Activated CD4-positive, alpha-beta memory T cell treated with anti-CD3 and anti-CD28 coated beads, Interleukin-2, amount 10 ng/mL, durations not matched to agents 7 days and 5 days (primary cell): ENCODE measurements at places on chromosomes 16 and 17.

DNA sequence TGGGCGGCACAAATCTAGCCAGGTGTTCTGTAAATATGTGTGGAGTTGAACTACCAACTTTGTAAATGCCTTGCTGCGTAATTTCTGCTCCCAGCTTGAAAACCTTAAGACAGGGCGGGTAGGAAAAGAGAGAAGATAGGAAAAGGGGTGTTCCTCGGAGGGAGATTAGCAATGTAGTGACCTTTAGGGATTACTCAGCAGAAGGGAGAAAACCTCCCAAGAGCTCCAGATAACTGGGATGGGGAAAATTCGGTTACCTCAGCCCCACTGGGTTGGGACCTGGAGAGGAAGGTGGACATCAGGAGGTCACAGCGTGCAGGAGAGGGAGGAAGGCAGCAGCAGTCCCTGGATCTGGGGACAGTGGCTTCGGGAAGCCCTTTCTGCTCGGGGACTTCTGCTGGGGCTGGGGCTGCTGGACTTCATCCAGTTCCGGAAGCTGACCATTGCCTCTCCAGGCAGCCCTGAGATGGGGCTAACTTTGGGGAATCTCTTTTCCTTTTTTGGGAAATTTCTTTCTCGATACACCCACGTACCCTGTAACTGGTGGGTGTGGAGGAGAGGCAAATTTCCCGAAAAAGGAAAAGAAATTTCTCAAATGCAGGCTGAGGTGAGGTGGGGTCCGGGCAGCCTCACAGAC is 39.2 kb downstream of the MPRIP start:
- DNase-seq = no peak

GRCh38 chr16:5065813-5066212 is at the start of gene C16orf89:
Gene C16orf89, minus strand, starts transcription at chr16:5065956. Its CDS starts 48 bp downstream, at chr16:5065908.
- DNase-seq = no peak

- no peak for DNase-seq
These were observed 175.2 kb downstream of the CPPED1 start for GRCh38 chr16:12628536-12628935.

- no peak for DNase-seq
These were observed 59.2 kb downstream of the B9D1 start for GRCh38 chr17:19303367-19303776.

GRCh38 chr16:13864689-13865088 is 55.3 kb upstream of the ERCC4 start:
- no peak for DNase-seq

- peak; percentile 57 for DNase-seq
These were observed 17.1 kb downstream of the SPIRE2 start for GRCh38 chr16:89845417-89845816.

DNA sequence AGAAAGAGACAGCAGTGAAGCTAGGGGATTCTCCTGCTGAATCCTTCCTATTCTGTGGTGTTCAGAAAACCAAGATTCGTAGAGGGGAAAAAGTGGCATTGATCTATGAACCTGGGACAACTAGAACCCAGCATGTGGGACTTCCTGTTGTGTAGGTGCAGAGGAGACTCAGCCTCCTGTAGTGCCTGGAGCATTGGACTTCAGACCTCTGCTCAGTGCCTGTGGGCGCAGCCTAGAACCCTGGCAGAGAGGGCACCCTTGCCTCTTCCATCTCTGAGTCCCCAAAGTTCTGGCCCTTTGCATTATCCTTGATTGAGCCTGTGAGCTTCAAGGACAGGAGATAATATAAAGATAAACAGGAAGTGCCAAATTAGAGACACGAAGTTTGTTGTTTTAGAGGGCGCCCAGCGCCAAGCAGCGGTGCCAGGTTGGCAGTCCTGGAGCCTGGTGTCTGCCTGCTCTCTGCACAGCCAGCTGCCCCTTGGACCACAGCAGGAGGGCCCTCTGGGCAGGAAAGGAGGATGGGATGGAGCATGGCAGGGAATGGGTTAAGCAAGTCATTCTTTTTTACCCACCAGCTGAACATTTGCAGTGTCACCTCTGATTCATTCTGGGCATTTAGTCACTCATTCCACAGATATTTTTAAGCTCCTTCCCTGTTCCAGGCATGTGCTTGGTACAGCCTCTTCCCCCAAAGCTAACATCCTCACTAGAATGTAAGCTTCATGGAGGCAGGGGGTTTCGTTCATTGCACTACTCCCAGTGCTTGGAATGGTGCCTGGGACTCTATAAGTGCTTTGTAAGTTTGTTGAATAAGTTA is 11.9 kb upstream of the SP6 start:
- DNase-seq = no peak

DNA sequence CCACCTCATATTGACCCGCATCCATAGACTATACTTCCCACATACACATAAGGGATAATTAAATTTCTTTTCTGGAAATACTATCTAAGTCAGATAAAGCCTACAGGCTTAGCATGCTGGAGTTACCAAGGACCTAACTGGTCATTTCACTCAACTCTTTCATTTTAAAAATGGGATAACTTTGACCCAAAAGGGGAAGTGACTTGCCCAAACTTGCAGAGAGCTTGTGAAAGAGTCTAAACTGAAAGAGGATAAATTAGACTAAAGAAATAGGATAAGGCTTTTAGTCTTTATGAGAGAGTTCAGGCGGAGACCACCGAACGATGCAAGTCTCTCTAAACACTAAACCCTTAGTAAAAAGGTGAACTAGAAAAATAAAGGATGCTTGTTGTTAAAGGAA is 3.9 kb upstream of the KRT33A start:
- DNase-seq = no peak

- no peak for DNase-seq
These were observed 843 bp downstream of the ZNF174 start for GRCh38 chr16:3401719-3402397.

DNA sequence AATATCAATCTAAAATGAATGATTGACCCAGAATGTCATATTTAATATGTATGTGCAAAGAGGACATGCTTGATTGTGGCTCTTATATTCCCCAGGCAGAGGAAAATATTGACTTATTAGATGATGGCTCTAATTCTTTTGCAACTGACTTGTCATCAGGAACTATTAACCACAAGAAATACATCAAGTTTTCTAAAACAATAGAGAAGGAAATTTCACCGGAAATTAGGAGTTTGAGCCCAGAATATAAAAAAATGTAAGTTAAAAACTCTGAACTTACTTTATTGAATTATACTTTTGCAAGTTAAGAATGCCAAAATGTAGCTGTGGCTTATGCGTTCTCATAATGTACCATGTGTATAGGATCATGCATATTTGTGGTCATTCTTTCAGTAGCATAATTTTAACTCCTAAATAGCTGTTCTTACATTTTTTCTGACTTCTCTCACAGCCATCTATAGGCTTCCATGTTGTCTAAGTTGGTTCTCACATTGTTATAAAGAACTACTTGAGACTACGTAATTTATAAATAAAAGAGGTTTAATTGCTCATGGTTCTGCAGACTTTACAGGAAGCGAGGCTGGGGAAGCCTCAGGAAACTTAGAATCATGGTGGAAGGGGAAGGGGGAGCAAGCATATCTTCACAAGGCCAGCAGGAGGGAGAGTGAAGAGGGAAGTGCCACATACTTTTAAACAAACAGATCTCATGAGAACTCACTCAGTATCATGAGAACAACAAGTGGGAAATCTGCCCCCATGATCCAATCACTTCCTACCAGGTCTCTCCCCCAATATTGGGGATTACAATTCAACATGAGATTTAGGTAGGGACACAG is 11.6 kb downstream of the EFCAB13 start:
- no peak for DNase-seq

- no peak for DNase-seq
These were observed 5.3 kb upstream of the COL1A1 start for GRCh38 chr17:50206604-50207293.

DNA sequence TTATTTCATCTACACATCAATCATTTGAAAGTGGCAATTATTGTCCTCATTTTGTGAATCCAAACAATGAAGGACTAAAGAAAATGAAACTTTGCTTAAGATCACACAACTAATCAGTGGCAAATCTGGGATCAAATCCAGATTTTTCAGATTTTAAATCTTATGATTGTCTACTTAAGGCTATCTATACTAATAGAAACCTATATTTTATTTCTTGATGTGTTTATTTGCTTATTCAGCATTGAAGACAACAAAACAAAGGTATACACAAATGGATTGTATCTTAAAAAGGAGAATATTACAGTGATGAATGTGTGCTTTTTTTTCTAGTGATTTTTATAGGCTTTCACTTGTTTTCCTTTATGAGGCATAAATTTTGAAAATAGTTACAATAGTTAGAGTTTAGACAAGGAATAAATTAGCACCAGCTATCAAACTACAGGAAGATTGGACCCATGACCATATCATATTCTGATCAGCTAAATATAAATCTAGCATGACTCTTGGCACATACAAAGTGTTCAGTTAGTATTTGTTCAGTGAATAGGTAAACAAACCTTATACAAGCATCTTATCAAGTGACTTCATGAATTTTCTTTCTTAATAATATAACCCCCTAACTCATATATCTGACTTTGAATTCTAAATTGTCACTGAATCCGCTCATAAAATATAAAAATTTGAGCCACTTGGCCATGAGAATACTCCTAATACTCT is 20.5 kb downstream of the VMP1 start:
- no peak for DNase-seq

- DNase-seq = peak; percentile 46
These were observed 22.4 kb upstream of the DYNLRB2 start for GRCh38 chr16:80518436-80518835.

DNA sequence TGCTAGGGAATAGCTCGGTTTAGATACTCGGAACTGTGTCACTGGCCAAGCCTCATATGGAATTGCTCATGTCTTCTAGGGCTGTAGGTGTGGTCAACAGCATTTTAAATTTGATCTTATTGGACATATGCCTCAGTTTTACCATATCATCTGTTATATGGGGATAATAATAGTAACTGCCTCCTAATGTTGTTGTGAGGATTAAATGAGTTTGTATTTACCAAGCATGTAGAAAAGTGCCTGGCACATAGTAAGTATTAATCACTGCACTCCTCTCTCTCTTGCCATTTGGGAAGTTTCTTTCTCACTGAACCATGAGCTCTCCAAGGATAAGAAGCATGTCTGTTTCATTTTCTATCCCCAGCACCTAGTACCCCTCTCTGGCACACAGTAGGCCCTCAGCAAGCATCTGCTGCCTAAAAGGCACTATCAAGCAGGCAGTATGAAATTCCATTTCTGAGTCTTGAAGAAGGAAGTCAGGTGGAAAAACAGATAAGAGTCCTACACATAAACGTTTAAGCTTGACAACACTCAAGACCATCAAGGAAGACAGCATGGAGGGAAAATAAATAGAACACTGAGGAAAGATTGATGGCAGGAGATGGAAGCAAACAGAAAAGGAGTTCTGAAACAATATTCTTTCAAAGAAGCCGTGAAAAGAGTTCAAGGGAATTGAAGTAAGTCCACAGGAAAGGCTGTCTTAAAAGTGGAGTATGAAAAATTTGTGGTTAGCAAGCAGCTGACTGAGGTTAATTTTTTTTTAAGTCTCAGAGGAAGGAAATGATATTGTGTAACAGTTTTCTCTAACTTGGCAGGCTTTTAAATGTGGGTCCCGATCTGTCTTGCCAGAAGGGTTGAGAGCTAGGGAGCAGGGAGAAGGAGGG is 2.2 kb upstream of the ATP6V0A1 start:
- no peak for DNase-seq

- peak; percentile 75 for DNase-seq
These were observed 4.4 kb upstream of the HIC1 start for GRCh38 chr17:2050300-2051060.

DNA sequence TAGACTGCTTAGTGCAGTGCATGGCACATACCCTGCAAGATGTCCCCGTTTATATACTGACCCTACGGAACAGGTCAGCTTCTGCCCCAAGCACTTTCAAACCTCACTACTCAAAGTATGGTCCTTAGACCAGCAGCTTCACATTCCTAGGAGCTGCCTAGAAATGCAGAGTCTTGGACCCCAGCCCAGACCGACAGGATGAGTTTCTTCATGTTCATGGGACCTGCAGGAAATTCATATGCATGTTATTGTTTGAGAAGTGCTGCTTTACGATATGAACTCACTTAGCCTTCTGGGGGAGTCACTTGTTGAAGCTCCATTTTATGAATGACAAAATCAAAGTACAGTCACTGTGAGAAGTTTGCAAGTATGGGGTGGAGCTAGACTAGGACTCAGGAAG is 82.6 kb downstream of the DYNLRB2 start:
- DNase-seq = no peak

DNA sequence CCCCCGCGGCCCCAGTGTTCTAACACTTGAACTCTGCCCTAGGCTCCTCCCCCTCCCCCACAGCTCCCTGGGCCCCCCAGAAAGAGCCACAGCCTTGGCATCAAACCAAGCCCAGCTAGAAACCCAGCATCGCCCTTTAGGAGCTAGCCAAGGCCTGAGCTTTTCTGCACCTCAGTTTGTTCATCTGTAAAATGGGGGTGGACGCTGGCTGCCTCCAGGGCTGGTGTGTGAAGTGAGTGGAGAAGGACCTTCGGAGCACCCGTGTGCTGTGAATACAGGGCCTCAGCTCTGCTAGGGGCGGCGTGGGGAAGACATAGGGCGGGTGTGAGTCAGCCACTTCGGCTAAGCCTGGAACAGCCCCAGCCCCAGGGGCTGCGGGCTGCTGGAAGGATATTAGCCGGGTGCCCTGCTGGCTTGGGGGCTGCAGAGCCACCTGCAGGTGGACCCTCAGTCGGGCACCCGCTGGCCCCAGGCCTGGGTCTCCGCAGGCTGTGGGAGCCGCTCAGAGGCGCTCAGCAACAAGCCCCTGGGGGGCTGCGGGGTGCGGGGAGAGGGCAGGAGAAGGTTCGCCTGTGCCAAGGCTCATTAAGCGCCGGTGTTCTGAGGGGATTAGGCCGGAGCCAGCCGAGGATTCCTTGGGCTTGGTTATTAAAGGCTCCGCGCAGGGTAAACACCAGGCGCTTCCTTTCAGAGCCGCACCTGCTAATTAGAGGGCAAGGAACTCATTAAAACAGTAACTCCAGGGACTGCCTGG is 217.0 kb upstream of the CIBAR2 start:
- DNase-seq = no peak

GRCh38 chr17:59641799-59642484 is 22.2 kb downstream of the CLTC start:
- no peak for DNase-seq

- DNase-seq = no peak
These were observed 2.6 kb upstream of the ATP2A3 start for GRCh38 chr17:3966720-3967363.

DNA sequence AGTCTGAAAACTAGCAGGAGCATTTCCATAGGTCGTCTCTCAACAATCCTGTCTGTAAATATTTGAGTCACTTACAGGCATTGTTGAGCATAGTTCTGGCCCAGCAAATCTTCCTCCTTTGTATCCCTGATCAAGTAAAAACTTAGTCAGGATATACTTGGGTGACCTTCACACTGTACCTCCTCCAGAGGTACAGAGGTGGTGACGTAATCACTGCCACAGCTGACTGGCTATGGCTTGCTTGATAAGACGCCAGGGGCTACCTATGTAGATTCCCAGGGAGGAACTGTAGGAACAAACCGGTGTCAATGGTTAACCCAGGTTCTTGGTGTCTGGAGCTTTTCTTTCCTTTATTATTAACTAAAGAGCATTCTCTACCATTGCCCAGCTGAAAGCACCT is at the start of gene KCNJ16:
Gene KCNJ16, plus strand, starts transcription at position 270 of the 400 bp plus-strand sequence. CDS start 56,863 bp downstream, outside the sequence.
- no peak for DNase-seq
